CD4-positive, alpha-beta T cell treated with Interleukin-17A for 4 hours (primary cell): ENCODE measurements at places on chromosomes 12 and 14.

DNA sequence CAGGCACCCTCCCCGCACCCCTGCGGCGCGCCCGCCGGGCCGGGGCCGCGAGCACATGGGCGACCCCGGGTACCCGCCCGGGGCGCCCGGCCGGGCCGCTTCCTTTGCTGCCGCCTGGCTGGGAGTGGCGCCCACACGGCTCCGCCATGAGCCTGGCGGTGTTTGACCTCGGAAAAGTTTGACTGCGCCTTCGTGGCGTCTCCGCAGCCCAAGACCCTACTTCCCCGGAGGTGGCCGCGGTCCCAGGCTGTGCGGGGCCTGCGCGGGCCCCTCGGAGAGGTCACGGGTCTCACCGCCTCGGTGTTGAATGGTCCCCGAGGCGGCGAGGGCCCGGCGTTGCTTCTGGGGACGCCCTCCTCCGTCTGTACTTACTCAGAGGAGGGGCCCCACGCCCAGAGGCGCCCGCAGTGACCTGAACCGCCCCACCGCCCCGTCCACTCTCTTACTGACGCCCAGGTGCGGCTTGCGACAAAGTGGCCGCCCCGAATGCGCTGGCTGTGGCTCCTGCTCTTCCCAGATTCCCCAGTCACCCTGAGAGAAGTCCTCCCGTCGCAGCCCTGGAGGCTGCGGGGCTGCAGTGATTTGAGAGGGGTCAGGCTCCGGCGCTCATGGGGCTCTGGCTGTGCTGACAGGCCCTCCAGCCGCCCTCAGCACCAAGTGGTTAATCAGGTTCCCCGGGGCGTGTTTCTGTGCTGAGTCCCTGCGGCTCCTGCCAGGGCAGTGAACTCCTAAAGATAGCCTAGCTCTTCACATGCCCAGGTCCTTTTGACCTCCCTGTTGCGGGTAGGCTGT lies 5.8 kb downstream of the KMT5A start:
- DNase-seq = peak; percentile 38

GRCh38 chr14:55398679-55399078 lies 13.0 kb downstream of the ATG14 start:
- DNase-seq = no peak

DNA sequence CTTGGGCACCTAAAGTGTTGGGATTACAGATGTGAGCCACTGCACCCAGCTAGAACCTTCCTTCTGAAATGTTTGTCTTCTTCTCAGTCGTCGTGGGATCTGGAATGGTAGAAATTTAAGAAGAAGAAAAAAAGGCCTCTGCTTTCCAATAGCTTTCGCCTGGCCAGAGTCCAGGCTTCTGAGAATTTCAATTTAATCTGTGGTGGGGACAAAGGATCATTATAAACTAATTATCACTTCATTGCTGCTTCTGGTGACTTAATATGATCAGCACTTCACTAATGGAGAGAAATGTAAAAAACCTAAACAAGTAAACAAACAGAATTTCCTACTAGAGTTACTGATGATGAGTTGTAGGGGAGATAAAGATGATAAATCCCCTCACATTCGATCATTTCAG lies 51.3 kb downstream of the CFAP251 start:
- DNase-seq = no peak

- DNase-seq = peak; percentile 97
Measured at GRCh38 chr14:24241829-24242443, 487 bp downstream of the TINF2 start.

GRCh38 chr12:27711967-27712366 lies 1.3 kb downstream of the MRPS35 start:
- DNase-seq = no peak

DNA sequence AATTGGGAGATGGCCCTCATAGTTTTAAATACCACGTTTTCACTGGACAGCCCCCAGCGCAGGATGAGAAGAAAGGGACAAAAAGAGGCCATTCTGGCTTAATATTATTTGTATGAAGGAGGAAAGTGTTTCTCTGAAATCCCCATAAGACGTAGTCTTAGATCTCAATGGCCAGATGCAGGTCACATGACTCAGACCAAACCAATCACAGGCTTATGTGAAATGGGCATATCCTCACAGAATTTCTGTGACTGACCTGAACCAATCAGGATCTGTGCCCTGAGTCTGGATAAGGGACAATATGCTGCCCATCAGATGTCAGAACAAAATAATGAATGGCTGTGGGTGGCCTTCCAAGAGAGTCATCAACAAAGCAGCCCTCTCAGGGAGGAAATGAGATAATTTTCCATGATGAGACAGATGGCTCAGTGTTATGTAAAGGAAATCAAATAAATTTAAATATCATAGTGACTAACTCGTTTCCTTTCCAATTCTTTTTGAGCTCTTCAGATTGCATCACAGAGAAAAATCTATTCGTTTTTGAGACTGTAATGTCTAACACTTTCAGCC lies 1009.5 kb upstream of the TMEM132C start:
- no peak for DNase-seq

- no peak for DNase-seq
Measured at GRCh38 chr12:132486576-132486975, 3.4 kb upstream of the FBRSL1 start.

DNA sequence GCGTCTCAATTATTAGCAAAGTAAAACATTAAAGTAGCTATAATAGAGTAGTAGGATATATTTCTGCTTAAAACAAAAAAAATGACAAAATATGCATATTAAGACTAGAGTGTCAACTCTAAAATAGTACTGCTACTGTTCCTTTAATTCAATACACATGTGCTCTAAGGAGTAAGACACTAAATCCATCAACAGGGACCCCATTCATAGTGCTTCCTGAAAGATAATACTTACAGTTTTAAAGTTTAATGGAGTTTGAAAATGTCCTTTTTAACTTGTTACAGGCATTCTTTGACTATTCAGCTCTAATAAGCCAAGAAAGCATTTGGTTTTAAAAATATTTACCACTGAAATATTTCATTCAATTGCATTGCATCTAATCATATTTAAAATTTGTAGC lies 145.2 kb downstream of the ADAMTS20 start:
- DNase-seq = no peak

GRCh38 chr12:131482199-131482598 lies 228.7 kb upstream of the SFSWAP start:
- no peak for DNase-seq

- no peak for DNase-seq
Measured at GRCh38 chr12:40049268-40049667, 56.6 kb downstream of the SLC2A13 start.
